ENCODE measurements at places on chromosomes 1 and 21.

DNA sequence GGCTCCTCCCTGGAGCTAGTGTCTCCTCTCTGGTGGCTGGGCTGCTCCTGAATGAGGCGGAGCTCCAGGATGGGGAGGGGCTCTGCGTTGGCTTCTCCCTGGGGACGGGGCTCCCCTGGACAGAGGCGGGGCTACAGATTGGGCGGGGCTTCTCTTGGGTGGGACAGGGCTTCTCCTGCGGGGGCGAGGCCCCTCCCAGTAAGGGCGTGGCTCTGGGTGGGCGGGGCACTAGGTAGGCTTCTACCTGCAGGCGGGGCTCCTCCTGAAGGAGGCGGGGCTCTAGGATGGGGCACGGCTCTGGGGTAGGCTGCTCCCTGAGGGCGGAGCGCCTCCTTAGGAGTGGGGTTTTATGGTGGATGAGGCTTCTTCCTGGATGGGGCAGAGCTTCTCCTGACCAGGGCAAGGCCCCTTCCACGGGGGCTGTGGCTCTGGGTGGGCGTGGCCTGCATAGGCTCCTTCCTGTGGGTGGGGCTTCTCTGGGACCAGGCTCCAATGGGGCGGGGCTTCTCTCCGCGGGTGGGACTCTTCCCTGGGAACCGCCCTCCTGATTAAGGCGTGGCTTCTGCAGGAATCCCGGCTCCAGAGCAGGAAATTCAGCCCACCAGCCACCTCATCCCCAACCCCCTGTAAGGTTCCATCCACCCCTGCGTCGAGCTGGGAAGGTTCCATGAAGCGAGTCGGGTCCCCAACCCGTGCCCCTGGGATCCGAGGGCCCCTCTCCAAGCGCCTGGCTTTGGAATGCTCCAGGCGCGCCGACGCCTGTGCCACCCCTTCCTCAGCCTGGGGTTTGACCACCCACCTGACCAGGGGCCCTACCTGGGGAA lies 22.7 kb upstream of the ARF1 start:
- DNase-seq: peak; percentile 66

GRCh38 chr1:209318181-209319056 lies 265.1 kb upstream of the CAMK1G start:
- DNase-seq: no peak

DNA sequence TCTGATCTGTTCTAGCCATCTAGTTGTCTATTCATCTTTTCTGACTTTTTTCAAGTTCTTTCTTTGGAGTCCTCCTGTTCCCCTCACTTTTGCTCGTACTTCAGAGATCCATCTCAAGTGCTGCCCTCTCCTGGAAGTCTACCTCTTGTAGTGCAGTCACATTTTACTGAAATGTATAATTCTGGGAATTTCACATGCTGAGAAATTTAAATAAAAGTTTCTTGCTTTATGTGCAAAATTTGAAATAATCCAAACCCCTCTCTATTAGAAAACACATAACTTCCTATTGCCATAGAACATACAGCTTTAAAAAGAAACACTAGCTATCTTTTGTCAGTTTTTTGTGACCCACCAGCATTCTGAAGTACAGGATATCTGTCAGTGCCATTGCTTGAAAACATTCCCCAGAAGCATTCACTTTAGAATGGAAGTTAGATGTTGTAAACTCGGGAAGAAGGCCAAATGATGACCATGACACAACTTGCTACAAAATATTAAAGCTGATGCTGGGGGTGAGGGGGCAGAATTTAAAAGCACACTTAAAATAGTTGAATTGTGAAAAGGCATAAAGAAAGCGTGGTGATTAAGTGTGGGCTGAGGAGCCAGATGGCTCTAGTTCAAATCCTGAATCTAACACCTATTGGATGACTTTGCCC lies 22.0 kb downstream of the RLF start:
- no peak for DNase-seq

DNA sequence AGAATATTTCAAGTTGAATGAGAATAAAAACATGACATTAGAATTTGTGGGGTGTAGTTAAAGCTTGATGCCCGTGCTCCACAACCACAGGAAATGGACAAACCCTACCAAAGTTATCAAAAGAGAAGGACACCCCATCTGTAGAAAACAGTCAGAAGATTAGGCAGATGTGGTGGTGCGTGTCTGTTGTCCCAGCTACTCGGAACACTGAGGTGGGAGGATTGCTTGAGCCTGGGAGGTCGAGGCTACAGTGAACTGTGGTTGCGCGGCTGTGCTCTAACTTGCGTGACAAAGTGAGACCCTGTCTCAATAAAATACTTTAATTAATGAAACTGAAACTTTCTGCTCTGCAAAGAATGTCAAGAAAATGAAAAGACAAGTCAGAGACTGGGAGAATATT lies 1.5 kb upstream of the SPATC1L start:
- no peak for DNase-seq

DNA sequence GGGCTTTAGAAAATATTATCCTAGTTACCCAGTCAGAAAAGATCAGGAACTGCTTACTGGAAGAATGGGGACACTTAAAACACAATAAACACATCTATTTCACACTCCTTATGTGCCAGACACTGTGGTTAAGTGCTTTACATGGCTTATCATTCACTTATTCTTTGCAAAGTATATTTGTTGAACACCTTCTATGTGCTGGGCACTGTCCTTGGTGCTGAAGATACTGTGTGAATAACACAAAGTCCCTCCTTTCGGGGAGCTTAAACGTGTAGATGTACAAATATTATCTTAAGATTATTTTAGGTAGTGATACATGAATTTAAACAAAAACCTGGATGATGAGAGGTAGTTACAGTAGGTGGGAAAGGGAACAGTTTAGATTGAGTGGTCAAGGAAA lies 169.3 kb downstream of the ST6GALNAC5 start:
- DNase-seq: no peak

DNA sequence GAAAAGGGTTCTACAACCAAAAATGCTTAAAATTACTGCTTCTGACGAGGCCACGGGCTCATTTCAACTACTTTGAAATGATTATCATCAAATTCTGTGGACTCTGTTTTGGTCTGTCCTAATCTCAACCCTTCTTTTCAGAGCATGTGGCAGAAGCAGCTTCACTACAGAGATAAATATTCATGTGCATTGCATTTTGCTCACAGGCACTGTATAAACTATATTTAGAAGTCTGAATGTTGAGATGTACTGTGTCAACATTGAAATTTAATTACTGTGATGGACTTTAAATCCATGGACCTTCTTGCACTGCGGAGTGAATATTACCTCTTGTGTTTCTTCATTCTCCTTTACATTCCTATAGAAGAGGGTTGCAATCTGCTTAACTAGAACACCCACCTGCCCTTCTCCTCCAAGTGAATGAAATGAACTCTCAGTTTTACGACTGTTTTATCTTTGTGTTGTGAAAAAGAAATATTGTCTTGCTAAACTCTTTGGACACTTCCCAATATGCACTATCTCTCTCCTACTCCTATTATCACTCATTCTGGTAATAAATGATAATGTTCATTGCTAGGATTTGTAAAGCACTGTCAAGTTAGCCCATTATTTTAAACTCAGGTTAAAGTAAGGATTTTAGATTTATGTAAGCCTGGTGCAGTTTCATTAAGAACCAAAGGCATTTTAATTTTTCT lies 281.2 kb upstream of the ST6GALNAC5 start:
- no peak for DNase-seq

DNA sequence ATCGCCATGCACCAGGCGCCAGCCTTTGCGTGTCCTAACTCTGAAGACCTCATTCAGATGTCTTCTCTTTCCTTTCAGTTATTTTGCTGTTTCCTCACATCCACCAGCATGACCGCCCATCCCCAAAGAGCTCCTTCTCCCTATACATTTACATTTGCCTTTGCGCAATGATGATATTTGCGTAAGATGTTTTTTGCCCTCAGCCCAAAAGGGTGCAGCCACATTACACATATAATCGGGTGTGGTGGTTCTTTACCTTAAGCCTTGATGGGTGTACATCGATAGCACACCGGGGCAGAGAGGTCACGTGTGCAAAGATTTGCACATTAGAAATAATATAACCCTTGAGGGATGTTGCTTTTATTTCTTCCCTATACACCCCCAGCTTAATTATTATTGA lies 192.8 kb downstream of the HUNK start:
- DNase-seq: no peak

- no peak for DNase-seq
Measured at GRCh38 chr1:44806025-44806703, 987 bp downstream of the DYNLT4 start.

DNA sequence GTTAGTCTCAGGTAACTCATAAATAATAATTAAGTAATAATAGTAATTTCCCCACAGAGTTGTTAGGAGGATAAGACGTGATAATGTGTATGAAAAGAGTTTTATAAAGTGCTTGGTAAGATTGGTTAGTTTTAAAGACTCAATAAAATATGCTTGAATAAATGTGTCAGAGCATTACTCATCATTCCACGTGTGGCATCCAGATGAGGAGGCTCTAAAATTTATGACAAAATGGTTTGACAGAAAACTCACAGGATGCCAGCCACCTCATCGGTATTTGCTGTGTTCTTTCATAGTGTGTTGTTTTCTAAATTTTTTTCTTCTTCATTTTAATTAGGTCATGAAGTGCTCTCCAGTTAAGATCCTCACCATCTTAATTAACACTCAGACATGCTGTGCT lies 19.1 kb upstream of the SPAG17 start:
- DNase-seq: no peak

GRCh38 chr1:174135211-174135610 lies 24.1 kb upstream of the RABGAP1L start:
- DNase-seq: no peak

- DNase-seq: no peak
Measured at GRCh38 chr1:156462954-156463795, 37.4 kb downstream of the MEF2D start.

DNA sequence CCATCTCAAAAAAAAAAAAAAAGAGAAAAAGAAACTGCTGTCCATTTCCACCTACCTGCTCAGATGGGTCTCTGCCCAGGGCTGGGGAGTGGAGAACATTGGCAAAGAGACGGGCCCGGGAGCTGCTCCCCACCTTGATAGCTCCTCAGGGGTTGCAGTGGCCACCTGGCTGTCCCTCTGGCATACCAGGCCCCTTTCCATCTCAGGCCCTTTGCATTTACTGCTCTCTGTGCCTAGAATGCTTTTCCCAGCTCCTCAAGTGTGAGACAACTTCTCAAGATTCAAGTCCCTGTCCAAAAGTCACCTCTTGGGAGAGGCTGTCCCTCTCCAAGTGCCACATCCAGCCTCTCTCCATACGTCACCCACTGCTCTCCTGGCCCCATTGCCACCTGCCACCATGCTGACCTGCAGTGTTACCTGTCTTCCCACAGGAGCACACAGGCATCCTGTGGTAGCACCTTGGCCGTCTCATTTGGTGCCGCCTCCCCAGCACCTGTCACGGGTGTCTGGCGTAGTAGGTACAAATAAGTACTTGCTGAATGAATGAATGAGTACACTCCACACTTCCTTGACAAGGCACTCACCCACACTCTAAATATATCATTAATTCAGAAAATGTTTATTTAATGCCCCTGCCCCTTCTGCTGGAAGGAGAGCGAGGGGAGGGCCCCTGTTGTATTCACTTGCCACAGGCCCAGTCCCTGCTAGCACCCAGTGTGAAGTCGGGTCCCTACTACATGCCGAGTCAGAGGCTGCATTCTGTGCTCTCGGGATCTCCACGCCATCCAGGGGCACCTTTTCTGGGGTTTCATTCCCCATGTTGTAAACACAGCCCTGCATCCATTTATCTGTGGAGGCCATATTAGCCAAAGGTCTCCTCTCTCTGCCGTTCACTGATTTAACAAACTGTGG lies 48.8 kb downstream of the DISP3 start:
- no peak for DNase-seq

DNA sequence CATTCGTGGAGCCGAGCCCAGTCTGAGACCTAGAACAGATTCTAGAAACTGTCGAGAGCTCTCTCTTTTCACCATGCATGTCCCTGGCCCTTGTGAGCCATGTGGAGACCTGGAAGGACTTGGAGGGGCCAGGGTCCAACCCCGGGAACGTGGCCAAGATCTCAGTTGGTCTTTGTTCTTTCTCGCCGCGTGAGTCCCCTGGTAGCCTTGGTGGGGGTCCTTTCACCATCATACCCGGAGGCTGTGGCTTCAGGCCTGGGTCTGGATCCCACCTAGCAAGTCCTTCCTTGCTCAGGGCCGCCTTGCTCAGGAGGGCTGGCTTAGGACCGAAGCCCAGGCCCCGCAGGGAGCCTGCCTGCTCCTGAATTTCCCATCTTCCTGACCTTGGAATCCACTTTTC lies 168.0 kb downstream of the CAMTA1 start:
- DNase-seq: no peak

GRCh38 chr1:94486990-94487389 lies 54.6 kb downstream of the F3 start:
- DNase-seq: no peak

DNA sequence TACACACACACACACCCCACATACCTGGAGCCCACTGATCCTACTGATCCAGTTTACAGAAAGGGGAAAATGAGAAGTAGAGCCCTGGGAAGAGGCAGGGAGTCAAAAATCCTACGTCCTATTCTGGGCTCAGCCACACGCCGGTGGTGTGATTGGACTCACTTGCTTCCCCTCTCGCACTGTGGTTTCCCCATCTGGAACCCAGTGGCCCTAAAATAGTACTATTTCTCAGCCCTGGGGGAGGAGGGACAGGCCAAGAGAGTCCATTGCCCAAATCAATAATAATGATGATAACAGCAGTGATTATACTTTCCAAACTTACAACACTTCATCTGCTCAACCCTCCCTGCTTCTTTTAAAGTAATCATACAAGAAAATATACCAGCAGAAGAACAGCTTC lies 2.9 kb upstream of the PIGR start:
- DNase-seq: no peak

GRCh38 chr1:115666702-115667101 lies 24.9 kb downstream of the VANGL1 start:
- no peak for DNase-seq

Measured in stimulated activated CD4-positive, alpha-beta T cell treated with anti-CD3 and anti-CD28 coated beads, Interleukin-4, amount 100 ng/mL, for 1 hour (primary cell).